Activated CD8-positive, alpha-beta memory T cell treated with anti-CD3 and anti-CD28 coated beads for 48 hours (primary cell): ENCODE measurements at places on chromosomes 5 and 9.

- DNase-seq = no peak
Measured at GRCh38 chr5:136699651-136700050, 334.3 kb upstream of the TRPC7 start.

DNA sequence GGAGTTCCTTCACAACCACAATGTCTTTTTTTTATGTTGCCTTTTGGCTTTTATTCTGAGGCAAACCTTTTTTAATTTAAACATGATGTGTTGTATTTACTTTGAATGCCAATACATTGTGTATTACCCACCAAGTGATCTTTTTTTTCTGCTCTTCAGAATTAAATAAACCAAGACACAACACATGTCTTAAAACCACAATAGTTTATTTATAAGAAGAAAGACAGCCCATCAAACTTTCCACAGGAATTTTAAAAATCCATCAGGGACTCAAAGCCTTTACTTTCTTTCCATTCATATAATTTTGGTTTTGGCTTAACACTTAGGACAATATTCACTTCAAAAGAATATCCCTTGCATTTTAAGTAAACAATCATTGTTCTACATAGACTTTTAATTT lies 321.8 kb upstream of the MEF2C start:
- no peak for DNase-seq

GRCh38 chr9:72622186-72622585 lies 100.8 kb downstream of the TMC1 start:
- no peak for DNase-seq

- DNase-seq = no peak
Measured at GRCh38 chr5:172878933-172879752, 45.1 kb downstream of the ERGIC1 start.

DNA sequence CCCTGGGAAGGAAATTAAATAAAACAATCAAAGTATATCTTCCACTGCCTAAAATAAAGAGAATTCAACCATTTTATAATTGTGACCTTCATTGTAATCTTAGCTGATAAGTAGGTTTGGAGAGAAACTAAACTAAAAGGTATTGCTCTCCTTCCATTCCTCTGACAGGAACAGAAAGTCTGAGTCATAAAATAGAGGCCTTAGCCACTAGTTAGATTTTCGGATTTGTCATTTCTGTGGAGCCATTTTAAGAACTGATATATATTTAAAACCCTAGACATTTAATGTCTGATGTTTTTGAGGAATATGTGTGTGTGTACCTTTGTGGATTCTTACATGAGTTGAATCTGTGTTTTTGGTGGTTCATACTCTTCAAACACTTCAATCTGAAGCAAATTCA lies 11.8 kb upstream of the TMC1 start:
- DNase-seq = no peak

DNA sequence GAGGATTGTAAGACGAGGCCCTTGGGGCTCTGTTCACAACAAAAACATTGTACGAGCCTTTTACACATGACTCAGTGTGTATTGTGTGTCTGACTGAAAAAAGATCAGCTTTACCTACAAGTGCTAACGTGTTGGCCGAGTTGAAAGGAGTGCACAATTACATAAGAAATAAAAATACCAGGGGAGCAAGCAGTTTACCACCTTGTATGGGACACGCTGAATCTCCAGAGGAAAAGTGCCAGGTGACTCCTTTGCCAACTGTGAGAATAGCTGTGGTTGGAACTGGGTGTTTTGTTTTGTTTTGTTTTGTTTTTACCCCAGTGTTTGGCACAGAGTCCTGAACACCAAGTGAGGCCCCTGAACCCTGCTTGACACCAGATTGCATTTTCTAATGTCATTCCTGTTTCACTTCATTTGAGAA lies 32.8 kb upstream of the ZSWIM6 start:
- no peak for DNase-seq

DNA sequence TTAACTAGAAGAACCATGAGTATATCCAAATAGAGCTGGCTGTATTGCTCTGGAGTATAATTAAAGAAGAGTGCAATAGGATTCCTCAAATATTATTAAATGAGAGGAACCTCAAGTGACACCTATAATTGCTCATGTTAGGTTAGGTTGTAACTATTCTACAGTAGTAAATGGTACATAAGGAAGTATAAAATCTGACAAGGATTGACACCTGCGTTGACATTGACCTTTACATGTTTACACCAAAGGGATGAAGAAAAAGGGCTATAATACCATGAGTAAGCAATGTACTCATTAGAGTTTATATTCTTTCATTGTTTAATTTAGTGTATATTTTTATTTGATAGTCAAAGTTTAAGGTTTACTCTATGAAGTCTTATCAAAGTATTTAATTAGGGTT lies 48.9 kb downstream of the SLC12A2 start:
- DNase-seq = no peak

GRCh38 chr5:11146171-11146570 lies 385.1 kb upstream of the DAP start:
- DNase-seq = no peak

- DNase-seq = no peak
Measured at GRCh38 chr9:27157097-27157496, 48.1 kb downstream of the TEK start.

GRCh38 chr5:91222482-91222881 lies 160.6 kb downstream of the ARRDC3 start:
- DNase-seq = no peak

DNA sequence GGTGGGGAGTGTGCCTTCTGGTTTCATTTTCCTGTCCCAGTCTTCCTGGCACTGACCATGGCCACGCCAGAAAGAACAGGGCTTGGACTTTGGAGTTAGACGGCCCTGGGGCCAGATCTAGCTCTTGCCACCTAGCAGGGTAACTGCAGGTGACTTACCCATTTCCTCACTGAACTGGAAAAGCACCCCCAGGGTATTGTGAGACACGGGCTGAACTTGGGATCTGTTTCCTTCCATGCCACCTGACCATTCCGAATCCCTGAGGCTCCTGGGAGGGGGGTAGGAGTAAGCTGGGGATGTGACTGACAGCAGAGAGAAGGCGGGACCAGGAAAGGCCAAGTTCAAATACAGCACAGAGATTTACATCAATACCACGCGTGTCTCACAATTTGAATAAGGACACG lies 9.4 kb downstream of the HNRNPAB start:
- DNase-seq = no peak

DNA sequence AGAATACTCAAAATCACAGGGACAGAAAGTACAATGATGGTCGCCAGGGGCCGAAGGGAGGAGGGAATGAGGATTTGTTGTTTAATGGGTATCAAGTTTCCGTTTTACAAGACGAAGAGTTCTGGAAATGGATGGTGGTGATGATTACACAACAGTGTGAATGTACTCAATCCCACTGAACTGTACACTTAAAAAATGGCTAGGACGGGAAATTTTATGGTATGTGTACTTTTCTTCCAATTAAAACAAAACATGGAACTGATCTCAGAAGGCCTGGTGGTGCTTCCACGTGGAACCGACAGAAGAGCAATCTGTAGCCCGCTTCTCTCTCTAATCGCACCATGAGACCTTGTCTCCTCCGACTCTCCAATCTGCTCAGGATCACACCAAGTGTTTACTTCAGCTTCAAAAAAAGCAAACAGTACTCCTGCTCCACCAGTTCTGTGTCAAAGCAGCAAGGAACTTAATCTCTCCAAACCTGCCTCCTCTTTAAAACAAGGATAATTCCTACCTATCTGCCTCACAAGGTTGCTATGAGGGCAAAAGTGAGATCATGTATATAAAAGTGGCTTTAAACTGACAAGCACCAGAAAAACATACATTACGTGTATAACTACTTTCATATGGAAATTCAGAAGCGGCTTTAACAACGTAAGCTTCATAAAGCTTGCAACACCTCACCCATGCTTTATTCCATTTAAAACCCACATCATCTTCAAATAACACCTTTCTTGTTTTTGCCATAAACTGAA lies 2.1 kb downstream of the ECPAS start:
- DNase-seq = no peak

GRCh38 chr9:89277454-89277853 lies 33.5 kb upstream of the CKS2 start:
- no peak for DNase-seq

GRCh38 chr9:28668158-28668557 lies 1094.9 kb upstream of the C9orf72 start:
- no peak for DNase-seq

DNA sequence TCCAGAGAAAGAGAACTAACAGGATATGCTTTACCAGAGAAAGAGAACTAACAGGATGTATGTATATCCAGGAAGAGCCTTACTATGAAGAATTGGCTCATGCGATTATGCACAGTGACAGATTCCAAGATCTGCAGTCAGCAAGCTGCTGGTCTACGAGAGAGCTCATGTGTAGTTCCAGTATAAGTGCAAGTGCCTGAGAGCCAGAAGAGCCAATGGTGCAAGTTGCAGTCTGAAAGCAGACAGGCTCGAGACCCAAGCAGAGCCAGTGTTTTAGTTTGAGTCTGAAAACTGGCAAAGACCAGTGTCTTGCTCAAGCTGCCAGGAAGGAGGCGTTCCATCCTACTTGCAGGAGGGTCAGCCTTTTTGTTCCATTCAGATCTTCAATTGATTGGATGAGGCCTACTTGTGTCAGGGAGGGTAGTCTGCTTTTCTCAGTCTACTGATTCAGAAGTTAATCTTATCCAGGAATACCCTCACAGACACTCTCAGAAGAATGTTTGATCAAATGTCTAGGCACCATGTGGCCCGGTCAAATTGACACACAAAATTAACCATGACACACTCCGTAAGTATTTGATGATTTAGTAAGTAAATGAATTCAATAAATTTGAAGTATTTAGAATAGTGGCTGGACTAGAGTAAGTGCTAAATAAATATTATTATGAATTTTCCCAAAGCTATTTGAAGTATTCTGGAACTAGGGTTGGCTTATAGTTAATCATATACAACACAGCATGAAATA lies 372.1 kb upstream of the SGCD start:
- DNase-seq = no peak

DNA sequence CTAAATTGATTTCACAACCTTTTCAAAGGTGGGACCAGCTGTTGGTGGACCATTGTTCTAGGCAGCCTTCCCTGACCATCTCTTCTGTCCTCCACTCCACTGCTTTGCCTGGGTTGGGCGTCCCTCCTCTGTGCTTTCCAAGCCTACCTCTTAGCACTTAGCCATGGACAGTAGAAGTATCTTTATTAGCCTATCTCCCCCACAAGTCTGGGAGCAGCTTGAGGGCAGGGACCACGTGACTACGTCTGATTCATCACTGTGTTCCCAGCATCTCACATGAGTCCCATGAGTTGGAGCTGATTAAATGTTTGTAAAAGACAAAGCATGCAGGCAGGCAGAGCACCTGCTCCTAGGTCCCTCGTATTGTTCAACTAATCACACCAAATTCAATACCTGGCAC lies 20.9 kb downstream of the MORN5 start:
- DNase-seq = no peak

- no peak for DNase-seq
Measured at GRCh38 chr9:124894741-124895170, 32.8 kb downstream of the ARPC5L start.

GRCh38 chr5:14407746-14408175 lies 173.8 kb upstream of the OTULINL start:
- no peak for DNase-seq

DNA sequence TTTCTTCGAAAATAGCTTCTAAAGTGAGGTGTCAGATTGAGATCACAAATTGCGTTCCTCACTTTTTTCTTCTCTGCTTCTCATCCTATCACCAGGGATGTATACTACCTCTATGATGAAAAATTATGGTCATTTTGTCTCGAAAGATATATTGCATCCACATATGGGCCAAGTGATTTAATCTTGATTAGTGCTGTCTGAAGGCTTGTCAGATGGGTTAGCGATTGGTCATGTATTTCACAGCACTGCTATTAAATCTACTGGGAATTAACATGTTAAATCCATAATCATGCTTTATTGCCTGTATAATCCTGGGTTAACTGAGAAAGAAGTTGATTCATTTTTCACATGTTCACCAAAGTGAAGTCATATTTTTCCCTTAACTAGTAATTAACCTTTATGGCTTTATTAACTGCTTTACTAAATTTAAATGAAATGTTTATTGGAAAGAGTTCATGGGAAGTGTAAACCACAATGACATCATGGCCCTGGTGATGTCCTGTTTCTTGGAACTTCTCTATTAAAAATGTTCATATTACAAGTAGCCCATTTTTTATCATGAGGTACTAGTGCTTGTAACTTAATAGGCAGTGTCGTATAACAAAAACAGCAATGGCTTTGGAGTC lies 193.3 kb downstream of the SMC2 start:
- no peak for DNase-seq

DNA sequence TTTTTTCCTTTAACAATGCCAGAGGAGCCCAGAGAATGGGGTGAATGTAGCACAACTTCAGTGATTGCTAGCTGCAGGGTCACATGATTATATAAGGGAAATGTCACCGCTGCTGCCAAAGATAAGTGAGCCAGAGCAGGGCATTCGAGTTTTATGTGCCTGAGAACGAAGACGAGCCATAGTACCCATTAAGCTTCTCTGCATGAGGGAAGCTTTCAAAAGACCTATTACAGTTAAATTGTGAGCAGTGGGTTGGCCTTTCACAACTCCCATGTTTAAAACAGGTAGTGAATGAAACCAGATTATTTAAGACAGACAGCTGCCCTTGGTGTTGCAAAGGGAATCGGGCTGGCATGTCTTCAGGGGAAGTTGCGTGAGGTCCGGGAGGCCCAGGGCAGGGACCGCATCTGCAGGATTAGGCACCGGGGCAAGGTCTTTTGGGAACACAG lies 82.4 kb upstream of the TNFAIP8 start:
- DNase-seq = no peak

- DNase-seq = no peak
Measured at GRCh38 chr5:154514331-154514730, 36.3 kb upstream of the HAND1 start.

- DNase-seq = no peak
Measured at GRCh38 chr5:108681079-108681921, 66.4 kb upstream of the FER start.

GRCh38 chr5:14977058-14977685 lies 105.6 kb upstream of the ANKH start:
- DNase-seq = no peak

- DNase-seq = no peak
Measured at GRCh38 chr5:19855453-19855852, 132.5 kb downstream of the CDH18 start.
